ENCODE measurements at places on chromosomes 13 and 19.

DNA sequence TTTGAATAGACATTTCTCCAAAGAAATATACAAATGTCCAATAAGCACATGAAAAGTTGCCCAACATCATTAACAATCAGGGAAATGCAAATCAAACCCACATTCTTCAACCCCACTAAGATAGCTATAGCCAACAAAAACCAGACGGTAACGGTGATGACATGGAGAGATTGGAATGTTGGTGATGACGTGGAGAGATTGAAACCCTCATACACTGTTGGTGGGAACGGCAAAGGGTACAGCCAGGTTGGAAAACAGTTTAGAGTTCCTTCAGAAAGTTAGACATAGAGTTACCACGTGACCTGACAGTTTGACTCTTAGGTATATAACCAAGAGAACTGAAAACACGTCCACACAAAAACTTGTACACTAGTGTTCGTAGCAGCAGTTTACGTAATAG, 48.1 kb downstream of the TNFRSF19 start:
- no peak for DNase-seq

DNA sequence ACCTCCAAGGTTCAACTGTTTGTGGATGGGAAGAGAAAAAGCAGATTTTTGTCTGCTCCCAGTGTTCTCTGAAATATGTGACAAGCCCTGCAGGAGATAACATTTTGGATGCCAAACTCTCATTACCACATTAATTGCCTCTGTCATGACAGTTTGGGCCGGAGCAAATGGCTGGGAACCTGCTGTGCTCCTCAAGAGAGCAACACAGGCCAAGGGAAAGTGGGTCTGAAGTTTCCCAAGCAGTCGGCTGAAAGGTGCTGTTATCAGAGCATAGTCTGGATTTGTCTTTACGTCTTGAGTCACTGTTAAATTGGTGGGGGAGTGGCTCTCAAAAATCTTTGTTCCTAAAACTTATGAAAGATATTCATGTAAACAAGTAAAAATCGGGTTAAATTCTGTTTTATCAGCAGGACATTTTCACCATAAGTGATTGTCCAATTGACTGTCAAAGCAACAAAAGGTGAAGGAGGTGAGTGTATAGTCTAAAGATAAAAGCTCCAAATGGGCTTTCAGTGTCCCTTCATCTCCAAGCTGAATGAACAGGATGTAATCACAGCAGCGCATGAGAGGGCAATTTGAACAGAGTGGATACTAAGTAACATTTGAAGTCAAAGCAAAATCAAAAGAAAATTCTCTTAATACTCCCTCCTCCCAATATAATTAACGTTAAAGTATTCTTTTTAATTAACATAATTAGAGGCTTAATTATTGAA, 844.8 kb downstream of the PCDH17 start:
- no peak for DNase-seq

DNA sequence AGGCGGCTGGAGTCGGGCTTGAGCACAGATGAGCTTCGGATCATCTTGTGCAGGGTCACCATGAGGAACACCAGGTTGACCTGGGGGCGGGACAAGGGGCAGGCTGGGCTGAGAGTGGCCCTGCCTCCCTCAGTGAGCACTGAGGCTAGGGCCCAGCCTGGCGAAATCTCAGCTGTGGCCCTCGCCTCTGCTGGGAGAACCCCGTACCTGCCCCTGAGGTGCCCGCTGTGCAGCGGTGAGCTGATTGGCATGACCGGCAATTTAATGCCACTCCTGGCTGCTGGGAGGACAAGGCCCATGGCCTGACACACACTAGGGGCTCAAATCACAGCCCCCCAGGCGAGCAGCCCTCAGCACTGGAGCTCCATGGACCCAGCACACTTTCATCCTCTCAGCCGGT, 19.7 kb upstream of the ASF1B start:
- DNase-seq, result no peak

DNA sequence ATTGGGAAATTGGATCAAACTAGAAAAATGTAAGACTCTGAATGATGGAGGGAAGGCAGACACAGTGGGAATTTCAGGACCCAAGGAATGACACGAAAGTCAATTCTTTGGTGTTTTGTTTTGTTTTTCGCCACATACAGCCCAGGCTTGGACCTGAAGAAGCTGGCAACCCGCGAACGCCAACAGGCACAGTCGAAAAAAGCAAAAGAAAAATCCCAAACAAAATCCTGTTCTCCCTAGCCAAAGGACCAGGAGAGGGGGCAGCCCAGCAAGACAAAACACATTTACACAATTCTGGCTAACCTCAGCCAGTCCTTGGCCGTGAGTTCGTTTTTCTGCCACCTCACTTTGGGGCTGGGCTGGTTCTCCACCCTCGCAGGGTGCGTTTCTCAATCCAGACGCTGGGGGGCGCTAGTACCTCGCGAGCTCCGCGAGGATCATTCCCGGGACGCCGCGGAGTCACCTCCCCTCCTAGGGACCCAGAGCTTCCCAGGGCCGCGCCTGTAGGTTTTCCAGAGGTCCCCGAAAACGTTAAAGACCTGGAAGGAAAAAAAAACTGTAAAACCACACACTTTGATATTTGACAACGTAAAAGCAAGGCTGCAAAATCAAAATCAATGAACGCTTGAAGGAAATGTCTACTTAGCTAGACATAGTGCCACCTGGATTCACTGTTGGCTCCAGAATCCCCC, 34.9 kb upstream of the TPM4 start:
- peak; percentile 57 for DNase-seq

DNA sequence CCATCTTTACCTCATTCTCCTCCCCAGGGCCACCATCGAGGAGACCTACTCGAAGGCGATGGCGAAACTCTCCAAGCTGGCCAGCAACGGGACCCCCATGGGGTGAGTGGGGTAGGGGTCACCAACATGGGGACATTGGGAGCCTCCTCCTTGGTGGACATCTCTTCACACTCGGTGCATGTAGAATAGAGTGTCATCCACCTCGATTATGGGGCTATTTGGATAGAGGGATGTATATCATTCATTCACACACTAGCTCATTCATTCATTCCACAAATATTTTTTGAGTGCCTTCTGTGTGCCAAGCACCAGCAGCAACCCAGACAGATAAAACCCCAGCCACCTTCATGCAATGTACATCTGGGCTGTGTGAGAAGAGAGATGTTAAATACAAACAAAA, 13.1 kb downstream of the FCHO1 start:
- no peak for DNase-seq

- DNase-seq, result no peak
These were observed 15.1 kb upstream of the FOXO1 start for GRCh38 chr13:40681341-40682146.

GRCh38 chr19:1672038-1672768, 19.8 kb upstream of the TCF3 start:
- DNase-seq, result peak; percentile 68

Measured in GM12865 (cell line).